Neural crest cell (in vitro differentiated cells): ENCODE measurements at places on chromosomes 6 and 20. TPM values are rescaled to one million over a fixed set of nuclear protein-coding genes. Genes with fewer than 3 reads are reported as not detected.

GRCh38 chr6:5942591-5942990, 64.1 kb downstream of the NRN1 start:
- no peak for DNase-seq

GRCh38 chr6:73514746-73515110, 6.1 kb downstream of the EEF1A1 start:
- no peak for DNase-seq

- no peak for DNase-seq
These were observed 38.0 kb downstream of the CDYL start for GRCh38 chr6:4814212-4814611.

DNA sequence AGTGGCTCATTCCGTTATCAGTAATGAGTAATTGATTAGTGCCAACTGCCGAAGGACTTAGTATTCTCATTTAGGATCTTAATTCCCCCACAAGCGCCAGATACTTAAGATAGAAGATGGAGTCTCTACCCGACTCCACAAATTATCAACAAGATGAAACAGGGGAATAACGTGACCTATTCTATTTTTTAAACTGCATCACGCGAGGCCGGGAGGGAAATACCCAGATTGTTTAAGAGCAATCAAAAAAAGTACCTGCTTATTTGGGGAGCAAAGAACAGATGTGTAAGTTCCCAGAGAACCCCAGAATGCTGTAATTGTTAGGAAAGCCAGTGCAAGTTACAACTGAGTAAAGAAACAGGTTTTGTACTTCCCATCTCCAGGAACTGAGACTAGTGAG, 1.1 kb upstream of the MAP3K5 start:
- no peak for DNase-seq

Gene BTNL2
- total RNA-seq: not detected in 2 replicates

Gene CPXM1
- 200 and 218 TPM in 2 replicates for total RNA-seq

DNA sequence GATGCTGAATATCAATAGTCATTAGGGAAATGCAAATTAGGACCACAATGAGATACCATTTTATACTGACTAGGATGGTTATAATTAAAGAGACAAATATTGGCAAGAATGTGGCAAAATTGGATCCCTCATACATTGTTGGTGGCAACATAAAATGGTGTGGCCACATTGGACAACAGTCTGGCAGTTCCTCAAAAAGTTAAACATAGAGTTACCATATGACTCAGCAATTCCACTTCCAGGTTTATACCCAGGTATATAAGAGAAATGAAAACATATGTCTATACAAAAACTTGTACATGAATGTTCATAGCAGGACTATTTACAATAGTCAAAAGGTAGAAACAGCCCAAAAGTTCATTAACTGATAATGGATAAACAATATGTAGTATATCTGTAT, 2.0 kb upstream of the CRIP3 start:
- no peak for DNase-seq

Gene MYLK2
- 1.6 and 1.8 TPM in 2 replicates for total RNA-seq

GRCh38 chr6:169702840-169703246, 917 bp downstream of the C6orf120 start:
- DNase-seq: no peak

GRCh38 chr6:132659082-132659481, at the start of gene TAAR1:
Gene TAAR1, minus strand, starts transcription at chr6:132659182. Its CDS starts 13,179 bp downstream, at chr6:132646003.
- DNase-seq: no peak

GRCh38 chr6:18265787-18266522, 1.6 kb upstream of the DEK start:
- DNase-seq: no peak

Gene CFAP61
- total RNA-seq: 1.7 and 1.9 TPM in 2 replicates

DNA sequence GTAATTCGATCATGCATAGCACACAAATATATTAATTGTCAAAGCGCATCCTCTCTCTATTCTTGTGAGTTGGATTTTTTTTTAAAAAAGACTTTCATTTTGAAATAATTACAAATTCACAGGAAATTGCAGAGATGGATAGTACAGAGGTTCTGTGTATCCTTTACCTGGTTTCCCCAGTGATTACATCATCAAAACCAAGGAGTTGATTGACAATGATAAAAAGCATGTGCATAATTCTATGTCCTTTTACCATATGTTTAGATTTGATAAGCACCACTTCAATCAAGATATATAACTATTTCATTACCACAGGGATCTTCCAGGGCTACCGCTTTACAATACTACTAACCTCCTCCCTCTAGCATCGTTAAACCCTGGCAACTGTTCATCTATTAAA, 40.2 kb downstream of the CCN2 start:
- DNase-seq: no peak

- no peak for DNase-seq
These were observed 537.4 kb downstream of the PTPRT start for GRCh38 chr20:42652266-42652665.

DNA sequence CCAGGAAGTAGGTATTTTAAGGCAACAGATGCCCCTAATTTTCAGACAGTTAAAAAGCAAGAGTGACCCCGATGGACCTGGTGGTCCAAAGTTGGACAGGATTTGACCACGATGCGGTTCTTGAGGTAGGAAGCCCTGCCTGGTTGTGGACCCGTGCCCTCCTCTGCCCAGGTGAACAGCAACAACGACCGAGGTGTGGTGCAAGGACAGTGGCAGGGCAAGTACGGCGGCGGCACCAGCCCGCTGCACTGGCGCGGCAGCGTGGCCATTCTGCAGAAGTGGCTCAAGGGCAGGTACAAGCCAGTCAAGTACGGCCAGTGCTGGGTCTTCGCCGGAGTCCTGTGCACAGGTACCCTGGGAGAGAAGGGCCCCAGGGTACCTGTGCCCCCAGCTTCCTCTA, 18.7 kb downstream of the TGM6 start:
- DNase-seq: no peak

GRCh38 chr6:52381249-52381648, 19.3 kb downstream of the PAQR8 start:
- no peak for DNase-seq

Gene SLC32A1
- total RNA-seq: 0.09 and 0.16 TPM in 2 replicates

Gene ZNF76
- 45.0 and 47.6 TPM in 2 replicates for total RNA-seq

- no peak for DNase-seq
These were observed 26.6 kb upstream of the ELMO2 start for GRCh38 chr20:46433051-46433450.

DNA sequence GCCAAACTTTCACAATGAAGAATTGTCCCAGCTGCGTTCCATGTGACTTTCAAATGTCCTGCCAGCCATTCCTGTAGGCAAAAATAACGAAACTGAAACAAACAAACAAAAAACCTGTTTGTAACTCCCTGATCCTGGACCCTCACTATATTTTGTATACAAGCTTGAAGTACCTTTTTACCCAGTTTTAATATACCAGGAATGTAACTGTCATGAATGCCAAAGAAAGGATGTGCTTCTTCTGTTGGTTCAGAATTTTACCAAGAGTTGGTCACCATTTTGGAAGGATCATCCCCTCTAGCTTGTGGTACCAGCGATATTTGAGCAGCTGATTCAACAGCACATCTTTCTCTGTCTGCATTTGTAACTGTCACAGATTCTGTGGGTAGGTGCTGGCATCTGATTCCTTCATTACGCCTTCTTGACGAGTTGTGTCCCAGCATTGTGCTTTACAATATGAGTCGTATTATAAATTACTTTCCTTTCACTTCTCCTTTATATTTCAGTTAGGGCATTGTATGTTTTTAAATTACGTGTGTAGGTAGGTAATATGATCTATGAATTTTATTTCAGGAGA, 93.9 kb downstream of the DLGAP4 start:
- DNase-seq: no peak

Gene ESR1
- not detected in 2 replicates for total RNA-seq

DNA sequence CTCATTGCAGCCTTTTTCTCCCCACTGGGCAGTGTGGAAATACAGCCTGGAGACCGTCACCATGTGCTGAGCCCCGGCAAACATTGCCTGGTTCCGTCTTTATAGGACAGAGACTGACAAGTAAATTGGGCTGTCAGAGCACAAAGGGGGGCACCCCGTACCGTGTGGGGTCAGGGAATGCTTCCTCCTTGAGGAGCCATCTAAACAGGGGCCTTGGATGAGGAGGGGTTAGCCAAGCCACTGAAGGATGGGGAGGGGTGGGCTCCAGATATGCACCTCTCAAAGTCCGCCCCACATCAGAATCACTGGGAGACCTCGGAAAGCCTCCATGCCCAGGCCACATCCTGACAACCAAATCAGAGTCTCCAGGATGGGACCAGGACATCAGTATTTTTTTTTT, 73.9 kb downstream of the NFATC2 start:
- DNase-seq: no peak

Gene TEAD3
- 18.0 and 19.2 TPM in 2 replicates for total RNA-seq

DNA sequence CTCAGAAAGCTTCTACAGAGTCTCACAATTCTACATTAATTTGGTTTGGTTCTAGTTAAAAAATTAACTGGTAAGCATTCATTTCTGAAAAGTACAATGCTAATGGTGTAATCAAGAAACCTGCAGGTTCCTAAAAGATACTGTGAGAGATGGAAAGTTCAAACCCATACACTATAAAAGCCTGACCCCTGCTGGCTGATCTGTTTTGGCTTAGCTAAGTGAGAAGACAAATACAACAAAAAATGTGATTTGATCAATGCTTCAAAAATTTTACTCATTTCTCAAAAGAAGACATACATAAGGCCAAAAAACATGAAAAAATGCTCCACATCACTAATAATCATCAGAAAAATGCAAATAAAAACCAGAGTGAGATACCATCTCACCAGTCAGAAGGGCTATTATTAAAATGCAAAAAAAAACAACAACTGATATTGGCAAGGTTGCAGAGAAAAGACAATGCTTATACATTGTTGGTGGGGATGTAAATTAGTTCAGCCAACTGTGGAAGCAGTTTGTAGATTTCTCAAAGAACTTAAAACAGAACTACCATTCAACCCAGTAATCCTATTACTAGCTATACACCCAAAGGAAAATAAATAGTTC, 102.8 kb downstream of the MOXD1 start:
- DNase-seq: peak; percentile 44

Gene KATNA1
- total RNA-seq: 15.0 and 15.5 TPM in 2 replicates

Gene EFCAB8
- total RNA-seq: 0.26 TPM in 1 of 2 replicates, not detected in the other
